ENCODE measurements at places on chromosomes 4 and X.
A peak's percentile ranks its signal among the peaks of the same experiment; 100 is the strongest.

DNA sequence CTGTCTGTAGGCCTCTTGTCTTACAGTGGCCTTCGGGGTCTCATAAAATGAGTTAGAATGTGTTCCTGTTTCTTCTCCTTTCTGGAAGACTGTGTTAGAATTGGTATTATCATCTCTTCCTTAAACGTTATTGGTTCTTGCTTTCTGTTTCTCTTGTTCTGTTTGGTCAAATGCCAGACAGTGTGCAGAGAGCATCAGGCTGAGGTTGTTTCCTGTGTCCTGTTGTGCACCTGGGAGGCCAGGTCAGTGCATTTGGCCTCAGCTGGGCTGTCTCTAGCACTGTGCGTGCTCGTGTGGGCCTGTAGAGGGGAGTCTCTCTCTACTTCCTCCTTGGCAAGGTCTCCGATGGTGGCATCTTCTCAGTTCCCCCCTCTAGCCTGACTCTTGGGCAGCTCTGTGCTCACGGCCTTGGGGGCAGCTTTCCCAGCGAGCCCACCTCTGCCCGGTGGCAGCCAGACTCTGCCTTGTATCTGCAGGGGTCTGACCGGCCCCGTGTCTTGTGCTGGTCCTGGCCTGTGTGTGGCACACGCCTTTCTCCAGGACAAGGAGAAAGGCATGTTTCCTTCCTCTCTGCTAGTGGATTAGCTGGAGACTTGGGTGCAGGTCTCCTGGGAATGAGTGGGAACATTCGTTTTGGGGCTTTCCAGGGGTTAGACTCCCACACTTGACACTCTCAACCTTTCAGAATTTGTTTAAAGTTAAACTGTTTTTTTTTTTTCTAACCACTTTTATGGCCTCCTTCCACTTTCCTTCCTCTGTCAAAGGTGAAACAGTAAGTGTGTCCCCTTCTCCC is 62.3 kb downstream of the FAM193A start:
- no peak for DNase-seq

- DNase-seq = peak; percentile 46
These were observed 103.5 kb downstream of the LDB2 start for GRCh38 chr4:16794816-16795445.

GRCh38 chr4:17544831-17545234 is 29.9 kb downstream of the CLRN2 start:
- DNase-seq = no peak

DNA sequence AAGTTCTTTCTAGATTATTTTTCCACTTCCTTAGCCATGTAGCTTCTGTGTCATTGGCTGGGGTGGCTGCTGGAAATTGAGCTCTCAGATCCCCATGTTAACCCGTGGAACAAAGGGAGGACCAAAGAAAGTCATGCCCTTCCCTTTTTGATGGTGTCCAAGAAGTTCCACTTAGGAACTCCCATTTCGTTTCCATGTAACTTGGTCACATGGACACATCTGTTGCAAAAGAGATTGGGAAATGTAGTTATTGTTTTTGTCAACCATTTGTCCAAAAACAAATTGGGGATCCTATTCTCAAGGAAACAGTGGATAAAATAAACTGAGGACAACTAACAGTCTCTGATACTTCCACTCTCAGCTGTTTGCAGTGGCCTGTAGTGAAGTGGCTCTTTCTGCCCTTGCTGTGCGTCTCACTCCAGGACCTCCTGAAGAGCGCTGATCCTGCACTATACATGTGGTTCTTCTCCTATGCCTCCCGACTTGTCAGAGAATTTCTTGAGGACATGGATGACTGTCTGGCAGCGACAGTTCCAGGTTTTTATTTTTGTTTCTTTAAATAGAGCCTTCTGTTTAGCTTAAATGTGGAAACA is 125.3 kb upstream of the LNX1 start:
- DNase-seq = no peak

GRCh38 chr4:17494258-17495190 is 17.4 kb downstream of the QDPR start:
- DNase-seq = no peak

GRCh38 chr4:59387759-59388758 is 1812.1 kb upstream of the ADGRL3 start:
- DNase-seq = no peak

DNA sequence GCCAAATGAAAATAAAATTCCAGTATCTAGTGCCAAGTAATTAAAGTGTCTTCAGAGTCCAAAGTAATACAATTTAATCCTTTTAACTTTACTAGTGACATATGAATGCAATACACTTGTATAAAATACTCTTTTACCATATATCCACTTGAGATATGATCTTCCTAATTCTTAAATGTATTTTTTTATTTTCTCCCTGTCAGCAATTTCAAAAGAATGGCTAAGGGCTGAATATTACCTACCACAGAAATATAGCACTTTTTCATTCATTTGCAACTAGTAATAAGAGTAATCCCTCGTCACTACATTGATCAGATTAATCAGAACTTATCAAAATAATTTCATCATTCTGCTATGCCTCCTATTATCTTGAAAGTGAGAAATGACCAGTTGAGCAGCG is 10.1 kb upstream of the TBX22 start:
- no peak for DNase-seq

DNA sequence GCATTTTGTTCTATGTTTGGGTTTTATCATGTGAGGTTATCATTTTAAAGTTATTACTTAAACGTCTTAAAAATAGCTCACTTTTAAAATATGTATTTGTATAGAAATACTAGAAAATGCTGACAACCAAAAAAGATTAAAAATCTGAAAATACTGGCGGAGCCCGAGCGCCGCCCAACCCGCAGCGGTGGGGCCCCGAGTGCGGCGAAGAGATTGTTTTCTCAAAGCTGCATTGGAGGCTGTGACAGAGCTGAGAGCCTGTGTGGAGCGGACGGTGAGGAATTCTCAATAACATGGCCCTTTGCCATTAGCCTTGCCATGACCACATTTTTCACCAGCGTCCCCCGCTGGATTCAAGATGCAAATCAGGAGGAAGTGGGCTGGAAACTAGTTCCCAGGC is 255.4 kb downstream of the NKX6-1 start:
- no peak for DNase-seq

GRCh38 chrX:124216396-124217115 is 115.9 kb upstream of the TEX13D start:
- DNase-seq = no peak

- peak; percentile 31 for DNase-seq
These were observed 8.2 kb downstream of the DCAF8L2 start for GRCh38 chrX:27598312-27598711.

- DNase-seq = peak; percentile 68
These were observed at the start of gene DAPP1 for GRCh38 chr4:99816545-99817308. Gene DAPP1 (plus strand): TSS chr4:99816827. CDS start chr4:99816914, 87 bp downstream.

- DNase-seq = no peak
These were observed 116.4 kb downstream of the PPP3CA start for GRCh38 chr4:101230801-101231426.

DNA sequence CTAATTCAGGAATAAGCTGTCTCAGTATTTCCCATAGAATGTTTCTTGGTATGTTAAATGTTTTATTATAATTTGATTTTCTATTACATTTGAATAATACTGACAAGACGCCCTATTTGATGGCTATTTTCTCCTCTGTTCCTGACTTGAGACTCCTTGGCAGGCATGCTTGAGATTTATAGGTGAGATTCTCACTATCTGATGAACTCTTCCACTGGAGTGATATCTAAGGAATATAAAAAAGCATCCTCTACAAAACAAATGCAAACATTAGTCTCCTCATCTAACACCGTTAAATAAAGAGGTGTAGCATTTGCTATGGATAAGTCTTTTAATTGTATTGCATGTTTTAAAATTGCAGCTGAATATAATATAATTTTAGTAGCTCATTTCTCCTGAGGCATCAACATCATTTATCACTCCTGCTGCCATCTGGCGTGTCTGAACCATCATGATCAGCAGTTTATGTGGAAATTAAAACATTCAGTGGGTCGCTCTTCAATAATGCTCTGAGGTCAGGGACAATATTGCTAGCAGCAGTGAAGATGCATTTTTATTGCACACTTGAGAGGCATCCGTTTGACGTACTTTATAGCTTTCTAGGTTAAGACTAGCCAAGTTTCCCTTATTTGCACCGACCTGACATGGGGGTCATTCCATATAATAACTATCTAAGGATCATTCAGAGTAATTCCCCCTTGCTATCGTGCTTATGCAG is 210.4 kb upstream of the GALNTL6 start:
- DNase-seq = no peak

DNA sequence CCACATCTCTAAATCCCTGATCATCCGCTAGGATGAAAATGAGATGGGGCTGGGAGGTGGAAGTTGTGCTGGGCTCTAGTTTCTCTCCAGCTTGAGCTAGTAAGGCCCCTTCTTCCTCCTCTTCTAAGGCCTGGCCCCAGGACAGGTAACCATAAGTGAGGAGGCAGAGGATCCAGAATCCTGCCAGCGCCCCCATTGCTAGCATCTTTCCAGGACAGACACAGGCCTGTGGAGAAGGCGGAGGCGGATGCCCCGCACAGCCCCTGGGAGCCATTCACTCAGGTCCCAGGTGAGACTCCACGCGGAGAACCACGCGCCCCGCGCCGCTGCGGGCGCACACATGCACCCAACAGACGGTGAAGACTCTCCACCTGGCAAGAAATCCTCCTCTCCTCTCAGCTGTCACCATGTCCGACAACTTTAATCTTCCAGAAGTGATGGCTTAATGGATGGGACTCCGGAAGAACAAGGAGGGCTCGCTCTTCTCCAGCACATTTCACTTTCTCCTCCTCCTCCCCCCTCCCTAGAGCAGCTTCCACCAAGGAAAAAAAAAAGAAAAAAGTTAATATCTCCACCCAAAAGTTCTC is 793 bp downstream of the ARSJ start:
- no peak for DNase-seq

- DNase-seq = no peak
These were observed 160.8 kb downstream of the FBXO8 start for GRCh38 chr4:174122705-174123104.

- no peak for DNase-seq
These were observed 21.4 kb upstream of the SCRG1 start for GRCh38 chr4:173420324-173420752.

- DNase-seq = no peak
These were observed 48.6 kb upstream of the AP1S2 start for GRCh38 chrX:15903186-15903681.
